ENCODE measurements at places on chromosomes 2 and 18. TPM values are rescaled to one million over a fixed set of nuclear protein-coding genes. Genes with fewer than 3 reads are reported as not detected.

- DNase-seq = peak; percentile 82
These were observed 99.8 kb downstream of the SEPTIN10 start for GRCh38 chr2:109513749-109514588.

- no peak for DNase-seq
These were observed 70.7 kb upstream of the PXDN start for GRCh38 chr2:1815053-1815452.

GRCh38 chr18:37598396-37598795 lies 32.8 kb upstream of the CELF4 start:
- no peak for DNase-seq

DNA sequence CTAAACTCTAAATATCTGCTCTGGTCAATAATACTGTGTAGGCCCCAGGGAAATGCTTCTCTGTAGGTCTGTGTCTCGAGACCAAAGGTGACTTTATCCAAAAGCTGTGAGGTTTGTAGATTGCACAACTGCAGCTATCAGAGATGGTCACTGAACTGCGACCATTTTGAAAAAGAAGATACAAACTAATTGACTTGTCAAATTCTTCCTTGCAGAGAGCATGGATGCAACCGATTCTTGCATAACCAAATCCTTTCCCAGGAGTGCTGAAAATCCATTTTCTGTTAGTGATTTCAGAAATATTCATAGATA lies 155.8 kb downstream of the SH3BP4 start:
- DNase-seq = no peak

GRCh38 chr2:68251855-68252399 lies 405 bp downstream of the PPP3R1 start:
- DNase-seq = no peak

GRCh38 chr2:28982381-28982950 lies 1.4 kb downstream of the TOGARAM2 start:
- DNase-seq = peak; percentile 60

DNA sequence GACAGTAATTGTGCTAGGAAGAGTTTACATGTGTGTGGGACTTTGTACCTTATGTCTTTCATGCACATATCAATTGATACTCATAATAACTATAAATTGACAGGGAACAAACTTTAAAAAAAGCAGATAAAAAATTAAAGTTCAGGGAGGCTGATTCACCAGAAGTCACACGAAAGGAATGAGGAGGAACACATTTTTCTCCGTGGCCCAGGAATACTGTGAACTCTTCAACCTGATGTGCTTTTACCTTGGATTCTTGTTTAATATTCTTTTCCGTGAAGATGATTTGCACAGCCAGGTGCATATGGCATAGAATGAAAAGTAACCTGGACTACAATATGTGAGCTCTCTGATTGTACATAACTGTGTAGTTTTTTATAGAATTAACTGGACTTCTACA lies 326.3 kb downstream of the CDH7 start:
- peak; percentile 2 for DNase-seq

DNA sequence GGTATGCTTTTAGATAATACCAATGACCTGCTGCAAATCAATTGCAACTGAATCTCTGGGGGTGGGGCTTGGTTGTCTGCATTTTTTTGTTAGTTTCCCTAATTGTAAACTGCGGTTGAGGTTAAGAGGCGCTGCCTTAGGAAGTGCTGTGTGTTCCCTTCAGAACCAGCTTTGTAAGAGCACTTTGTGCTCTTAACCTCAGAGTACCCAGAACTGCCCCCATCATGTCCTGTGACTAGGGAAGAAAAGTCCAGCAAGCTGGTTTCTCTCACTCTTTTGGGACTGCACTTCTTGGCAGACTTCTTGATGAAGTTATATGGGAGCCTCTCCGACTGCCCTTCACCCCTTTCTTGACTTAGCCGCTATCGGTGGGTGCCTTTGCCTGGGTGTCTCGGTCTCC lies 245.5 kb upstream of the CXCR4 start:
- DNase-seq = no peak

GRCh38 chr2:201450954-201451291 lies 335 bp downstream of the TRAK2 start:
- DNase-seq = peak; percentile 40

DNA sequence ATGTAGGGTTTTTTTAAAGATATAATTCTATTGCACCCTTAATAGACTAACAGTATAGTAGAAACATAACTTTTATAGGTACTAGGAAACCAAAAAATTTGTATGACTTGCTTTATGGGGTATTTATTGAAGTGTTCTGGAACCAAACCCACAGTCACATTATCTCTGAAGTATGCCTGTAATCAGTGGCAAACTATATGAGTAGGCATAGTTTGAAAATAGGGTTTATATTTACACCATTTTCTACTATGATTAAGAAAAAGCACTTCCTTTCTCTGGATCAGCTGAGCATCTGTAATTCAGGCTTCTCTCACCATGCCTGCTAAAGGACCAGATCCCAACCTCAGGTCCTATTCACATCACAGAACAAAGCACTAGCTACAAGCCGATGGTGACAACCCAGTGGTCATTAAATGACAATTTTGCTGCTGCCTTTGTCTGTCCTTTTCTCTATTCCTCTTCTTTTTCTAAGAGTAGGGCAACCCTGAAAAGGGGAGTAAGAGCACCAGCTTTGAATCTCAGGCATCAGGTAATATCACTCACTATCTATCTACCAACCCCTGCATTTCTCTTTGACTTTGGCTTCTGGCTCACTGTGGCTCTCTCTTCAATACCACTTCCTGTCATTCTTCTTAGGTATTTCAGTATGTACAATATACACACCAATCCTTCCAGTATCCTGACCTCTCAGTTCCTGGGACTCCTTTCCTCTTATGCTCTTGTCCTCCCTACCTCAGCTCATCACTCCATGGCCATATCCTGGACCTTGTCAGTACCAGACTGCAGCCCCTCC lies 14.4 kb downstream of the NEMP2 start:
- DNase-seq = no peak

GRCh38 chr2:180246268-180246667 lies 239.2 kb upstream of the CWC22 start:
- no peak for DNase-seq

DNA sequence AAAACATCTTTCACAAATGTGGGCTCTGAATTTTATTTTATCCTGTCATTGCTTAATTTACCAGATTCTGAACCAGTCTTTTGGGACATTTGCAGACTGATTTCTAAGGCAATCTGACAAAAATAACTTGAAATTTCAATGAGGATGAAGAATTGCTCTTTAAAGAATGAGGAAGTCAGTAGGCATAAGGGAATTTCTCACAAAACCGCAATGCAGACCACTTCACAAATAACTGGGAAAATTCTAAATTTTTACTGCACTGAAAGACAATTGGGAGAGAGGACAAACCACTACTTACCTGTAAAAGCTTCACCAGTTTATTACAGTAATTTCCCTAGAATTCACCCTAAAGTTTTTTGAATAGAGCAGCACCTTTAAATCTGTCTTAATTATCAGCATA lies 736.3 kb downstream of the NRXN1 start:
- no peak for DNase-seq

DNA sequence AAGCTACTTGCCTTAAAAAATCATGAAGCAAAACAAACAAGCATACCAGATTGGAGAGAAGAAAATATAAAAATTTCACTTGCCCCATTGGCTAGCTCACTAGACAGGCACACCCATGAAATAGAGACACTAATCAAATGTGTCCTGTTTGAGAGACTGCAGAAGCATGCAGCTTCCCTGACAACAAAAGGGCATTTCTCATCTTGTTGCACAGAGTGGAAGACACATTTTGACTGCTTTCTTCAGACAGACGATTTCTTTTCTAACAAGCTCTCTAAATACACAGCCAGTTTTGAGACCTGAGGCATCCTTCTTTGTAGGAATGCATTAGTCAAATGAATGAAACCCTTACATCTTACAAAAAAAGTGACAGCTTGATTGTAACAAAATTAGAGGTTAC lies 1558.6 kb upstream of the NXPH2 start:
- no peak for DNase-seq

The TGFA gene
- 0.55 TPM for total RNA-seq

The LYPD1 gene
- total RNA-seq = 51.1 TPM

The HMSD gene
- total RNA-seq = 1.0 TPM

The SATB2 gene
- total RNA-seq = 11.6 TPM

The ESPNL gene
- total RNA-seq = 0.07 TPM

The TRABD2A gene
- 2.6 TPM for total RNA-seq

The ST8SIA3 gene
- total RNA-seq = 1.2 TPM
